ENCODE measurements at places on chromosomes 6 and 20.

- DNase-seq: no peak
Measured at GRCh38 chr20:48489656-48490055, 338.1 kb downstream of the PREX1 start.

- no peak for DNase-seq
Measured at GRCh38 chr20:53162251-53162835, 190.2 kb downstream of the TSHZ2 start.

DNA sequence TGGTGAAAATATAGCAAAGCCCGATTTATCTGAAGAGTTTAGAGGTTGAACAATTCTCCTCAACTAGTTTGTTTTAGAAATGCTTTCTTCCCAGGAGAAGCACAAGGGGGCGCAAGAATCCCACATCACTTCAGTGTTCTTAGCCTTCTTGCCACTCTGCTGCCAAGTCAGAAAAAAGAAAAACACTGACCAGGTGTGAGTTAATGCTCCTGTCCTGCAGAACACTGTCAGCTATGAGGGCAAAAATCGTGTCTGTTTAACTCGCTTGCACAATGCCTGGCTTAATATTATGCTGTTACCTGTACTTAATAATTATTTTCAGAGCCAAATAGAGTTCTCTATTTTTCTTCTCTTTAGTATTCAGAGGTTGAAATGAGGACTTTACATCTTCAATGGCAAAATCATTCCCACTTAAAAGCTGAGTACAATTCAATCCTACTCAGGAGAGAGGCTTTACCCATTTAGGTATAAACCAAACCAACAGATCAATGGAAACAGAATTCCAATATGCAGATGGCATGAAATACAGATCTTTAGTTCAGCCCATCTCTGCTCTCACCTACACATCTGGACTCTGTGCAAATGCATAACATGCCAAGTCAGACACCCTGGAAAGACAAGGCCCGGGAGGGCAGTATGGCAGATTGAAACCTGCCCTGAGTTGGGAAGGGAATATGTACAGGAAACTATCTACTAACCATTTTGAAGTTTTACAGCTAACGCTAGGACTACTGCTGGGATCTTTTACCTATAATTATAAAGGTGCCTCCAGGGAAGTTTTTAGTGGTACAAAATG is 71.4 kb upstream of the TULP1 start:
- DNase-seq: peak; percentile 49

DNA sequence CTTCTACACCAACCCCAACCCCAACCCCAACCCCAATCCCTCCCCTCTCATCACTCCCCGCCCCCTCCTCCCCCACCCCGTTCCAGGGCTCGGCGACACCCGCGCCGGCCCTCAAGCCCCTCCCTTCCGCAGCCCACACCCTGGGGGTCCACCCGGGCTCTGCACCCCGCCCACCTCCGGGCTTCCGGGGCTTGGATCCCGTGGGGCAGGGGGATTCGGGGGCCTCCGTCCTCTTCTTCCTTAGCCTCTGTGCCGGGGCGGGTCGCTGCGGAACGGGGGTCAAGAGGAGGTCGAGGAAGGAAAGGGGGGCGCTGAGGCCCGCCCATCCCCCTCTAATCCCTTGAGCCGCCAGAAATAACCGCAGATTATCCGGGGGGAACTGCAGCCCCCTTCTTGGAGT is 690 bp downstream of the TULP1 start:
- DNase-seq: no peak

DNA sequence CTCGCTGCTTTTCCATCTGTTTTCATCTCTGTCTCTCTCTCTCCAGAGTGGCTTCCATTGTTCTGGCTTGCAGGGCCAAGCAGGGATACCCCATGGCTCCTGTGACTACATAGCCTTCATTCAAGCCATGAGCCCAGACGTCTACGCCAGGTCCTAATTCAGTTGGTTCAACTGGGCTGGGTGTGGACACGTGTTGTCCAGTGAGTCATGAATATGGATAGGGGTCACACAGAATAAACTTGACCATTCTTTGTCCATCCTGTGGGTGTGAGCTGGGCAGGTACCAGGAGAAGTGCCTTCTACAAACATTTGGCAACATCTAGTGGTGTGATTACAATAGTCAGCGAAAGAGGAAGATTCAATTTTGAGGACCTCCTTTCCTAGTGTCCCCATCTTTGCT is 96.9 kb upstream of the ARMC2 start:
- DNase-seq: no peak

DNA sequence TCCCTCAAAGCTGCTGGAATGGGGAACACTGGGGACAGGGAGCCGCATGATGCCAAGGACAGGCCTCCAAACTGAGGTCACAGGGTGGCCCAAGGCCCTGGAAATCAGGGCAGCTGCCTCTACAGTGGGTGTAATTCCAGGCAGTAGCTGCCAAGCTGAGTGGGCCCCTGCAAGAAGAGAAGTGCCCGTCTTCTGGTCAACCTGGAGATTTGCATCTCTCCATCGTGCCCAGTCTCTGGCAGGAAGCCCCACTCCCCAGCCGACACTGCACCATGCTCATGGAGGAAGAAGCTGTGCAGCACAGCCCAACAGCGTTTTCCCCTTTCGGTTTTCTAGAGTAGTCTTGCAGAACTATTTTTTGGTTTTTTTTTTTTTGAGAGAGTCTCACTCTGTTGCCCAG is 2.2 kb upstream of the FAM209A start:
- no peak for DNase-seq

GRCh38 chr6:42375007-42375635 is 76.6 kb downstream of the TRERF1 start:
- no peak for DNase-seq

DNA sequence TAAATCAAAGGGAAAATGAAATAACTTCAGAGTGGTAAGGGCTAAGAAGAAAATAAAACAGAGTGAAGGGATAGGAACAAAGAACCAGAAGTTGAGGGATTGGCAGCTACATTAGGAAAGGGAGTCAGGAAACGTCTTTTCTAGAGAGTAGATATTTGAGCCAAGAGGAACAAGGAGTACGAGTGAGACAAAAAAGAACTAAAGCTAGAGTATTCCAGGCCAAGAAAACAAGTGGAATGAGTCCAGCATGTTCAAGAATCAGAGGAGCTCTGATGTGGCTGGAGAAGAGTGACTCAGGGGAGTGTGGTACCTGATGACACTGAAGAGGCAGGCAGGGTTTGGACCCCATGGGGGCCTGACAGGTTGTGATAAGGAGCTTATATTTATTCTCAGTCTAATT is 66.3 kb downstream of the CEP162 start:
- DNase-seq: no peak

- no peak for DNase-seq
Measured at GRCh38 chr6:161906571-161906970, 632.7 kb upstream of the AGPAT4 start.

- no peak for DNase-seq
Measured at GRCh38 chr20:13348311-13349234, 127.5 kb downstream of the ISM1 start.
